ENCODE measurements at places on chromosomes 6 and 20.

- peak; percentile 78 for DNase-seq
These were observed 215.5 kb upstream of the SNX9 start for GRCh38 chr6:157607317-157608109.

GRCh38 chr6:133502441-133503335 is 261.5 kb downstream of the EYA4 start:
- DNase-seq = no peak

DNA sequence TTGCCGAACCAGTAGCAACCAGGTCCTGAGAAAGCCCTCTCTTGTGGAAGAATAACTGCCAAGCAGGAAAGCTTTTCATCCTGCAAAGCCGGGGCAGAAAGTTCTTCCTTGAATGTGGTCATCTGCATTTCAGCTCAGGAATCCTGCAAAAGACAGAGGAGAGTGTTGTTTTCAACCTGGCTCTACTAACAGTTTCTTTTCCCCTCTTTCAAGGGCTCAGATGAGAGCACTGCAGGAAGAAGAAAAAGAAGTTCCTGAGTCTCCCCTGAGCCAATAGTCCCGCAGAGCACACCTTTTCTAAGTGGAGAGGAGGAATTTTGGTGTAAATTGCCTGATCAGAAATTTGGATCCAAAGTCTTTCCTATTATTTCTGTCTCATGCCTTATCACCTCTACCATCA is 10.7 kb downstream of the HLA-DRB1 start:
- DNase-seq = peak; percentile 9

GRCh38 chr6:18473755-18474154 is 86.6 kb downstream of the RNF144B start:
- DNase-seq = no peak

GRCh38 chr6:136969433-136969832 is 47.3 kb downstream of the SLC35D3 start:
- DNase-seq = no peak

GRCh38 chr6:114362957-114363356 is 20.1 kb upstream of the HS3ST5 start:
- DNase-seq = no peak

- no peak for DNase-seq
These were observed 217.3 kb downstream of the ARID1B start for GRCh38 chr6:156994215-156995076.

GRCh38 chr20:33554914-33555420 is 65.1 kb downstream of the CBFA2T2 start:
- DNase-seq = peak; percentile 45

DNA sequence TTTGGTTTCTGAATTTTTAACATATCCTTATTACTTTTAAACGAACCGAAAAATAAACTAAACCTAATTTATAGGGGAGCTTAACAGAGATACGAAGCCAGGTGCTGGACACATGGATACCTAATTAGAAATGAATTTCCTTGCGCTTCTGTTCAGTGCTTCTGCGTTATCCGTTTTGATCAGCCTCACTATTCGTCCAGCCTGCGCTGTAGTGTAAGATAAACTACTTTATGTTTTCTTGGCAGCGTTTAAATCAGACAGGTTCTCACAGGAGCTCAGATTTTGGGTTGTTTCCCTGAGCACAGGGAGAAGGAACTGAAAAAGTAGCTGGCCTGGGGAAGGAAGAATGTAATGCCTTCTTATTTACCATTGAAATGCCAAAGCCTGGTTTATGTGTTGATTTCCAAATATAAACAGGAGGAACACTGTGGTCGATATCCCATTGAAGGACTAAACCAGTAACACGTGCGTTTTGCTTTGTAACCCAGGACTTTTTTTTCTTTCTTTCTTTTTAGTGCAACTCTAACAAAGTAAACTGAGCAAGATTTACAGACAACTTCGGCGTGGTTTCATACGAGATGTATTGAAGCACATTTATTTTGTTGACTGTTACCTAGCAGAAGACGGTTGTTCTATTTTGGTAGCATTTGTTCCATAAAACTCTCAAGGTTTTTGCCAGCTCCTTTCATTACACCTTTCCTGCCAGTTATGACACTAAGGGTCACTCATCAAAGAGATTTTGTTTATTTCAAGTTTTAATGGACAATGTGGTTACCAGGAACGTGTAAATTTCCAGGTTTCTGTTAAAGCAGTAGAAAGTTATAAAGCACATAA is 214.8 kb upstream of the HEY2 start:
- DNase-seq = no peak

GRCh38 chr6:100366419-100366818 is 98.3 kb downstream of the SIM1 start:
- no peak for DNase-seq

DNA sequence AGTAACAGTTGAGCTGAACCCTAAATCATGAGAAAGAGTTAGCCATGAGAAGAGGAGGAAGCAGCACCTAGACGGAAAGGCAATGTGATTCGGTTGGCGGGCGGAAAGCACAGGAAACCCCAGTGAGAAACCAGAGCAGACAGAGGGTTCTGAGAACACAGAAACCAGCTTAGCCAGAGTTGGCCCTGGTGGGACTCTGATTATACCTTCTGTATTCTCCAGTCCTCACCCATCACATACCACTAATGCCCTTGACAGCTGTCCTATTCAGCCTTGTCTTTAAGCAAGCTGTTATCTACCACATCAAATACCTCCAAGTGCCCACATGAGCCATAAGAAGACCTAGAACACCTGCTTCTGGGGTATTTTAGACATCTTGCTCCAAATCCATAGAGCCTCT is 58.9 kb upstream of the LRRC1 start:
- no peak for DNase-seq

DNA sequence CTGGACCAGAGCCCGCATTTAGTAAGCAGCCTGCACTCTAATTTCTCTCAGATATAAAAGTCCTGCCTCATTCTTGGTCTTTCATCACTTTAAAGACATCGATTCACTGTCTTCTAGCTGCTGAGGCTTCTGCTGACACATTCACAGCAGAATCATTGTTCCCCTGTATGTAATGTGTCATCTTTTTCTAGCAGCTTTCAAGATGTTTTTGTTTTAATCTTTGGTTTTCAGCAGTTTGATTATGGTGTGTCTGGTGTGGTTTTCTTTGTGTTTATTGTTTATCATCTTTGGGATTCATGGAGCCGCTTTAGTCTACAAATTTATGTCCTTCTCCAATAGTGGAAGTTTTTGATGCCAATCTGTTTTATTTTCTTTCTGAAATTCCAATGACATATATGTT is 157.3 kb upstream of the STMND1 start:
- DNase-seq = no peak

DNA sequence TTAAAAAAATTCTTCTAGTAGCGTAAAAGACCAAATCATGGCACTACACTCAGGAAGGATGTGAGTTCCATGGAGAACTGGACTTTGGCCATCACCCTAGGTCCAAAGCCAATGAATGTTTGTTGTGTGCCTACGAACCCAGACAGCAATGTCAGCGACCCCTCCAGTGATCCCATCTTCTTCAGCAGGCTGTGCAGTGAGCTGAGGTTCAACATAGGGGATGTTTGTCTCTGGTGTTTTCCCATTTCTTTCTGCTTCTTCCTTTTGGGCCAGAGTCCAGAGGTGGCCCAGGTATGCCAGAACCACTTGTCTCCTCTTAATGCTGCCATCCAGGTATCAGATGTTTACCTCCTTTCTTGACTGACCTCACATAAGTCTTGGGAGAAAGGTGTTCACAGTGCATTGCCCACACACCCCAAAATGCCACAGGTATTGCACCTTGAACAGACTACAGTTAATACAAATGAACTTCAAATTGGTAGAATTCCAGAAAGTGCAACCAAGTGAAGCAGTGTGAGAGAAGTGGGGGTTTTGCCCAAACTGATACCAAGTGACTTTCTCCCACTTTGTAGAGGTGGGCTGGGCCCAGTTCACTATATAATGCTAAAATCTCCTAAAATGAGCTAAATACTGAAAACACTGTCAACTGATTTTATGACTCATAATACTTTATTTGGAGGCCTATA is 14.1 kb downstream of the KIZ start:
- DNase-seq = no peak

- no peak for DNase-seq
These were observed 71.0 kb downstream of the PREP start for GRCh38 chr6:105331927-105332326.

- DNase-seq = no peak
These were observed 7.1 kb downstream of the XKR7 start for GRCh38 chr20:31974951-31975487.

- no peak for DNase-seq
These were observed 118.2 kb downstream of the DNAH8 start for GRCh38 chr6:38833320-38833719.

DNA sequence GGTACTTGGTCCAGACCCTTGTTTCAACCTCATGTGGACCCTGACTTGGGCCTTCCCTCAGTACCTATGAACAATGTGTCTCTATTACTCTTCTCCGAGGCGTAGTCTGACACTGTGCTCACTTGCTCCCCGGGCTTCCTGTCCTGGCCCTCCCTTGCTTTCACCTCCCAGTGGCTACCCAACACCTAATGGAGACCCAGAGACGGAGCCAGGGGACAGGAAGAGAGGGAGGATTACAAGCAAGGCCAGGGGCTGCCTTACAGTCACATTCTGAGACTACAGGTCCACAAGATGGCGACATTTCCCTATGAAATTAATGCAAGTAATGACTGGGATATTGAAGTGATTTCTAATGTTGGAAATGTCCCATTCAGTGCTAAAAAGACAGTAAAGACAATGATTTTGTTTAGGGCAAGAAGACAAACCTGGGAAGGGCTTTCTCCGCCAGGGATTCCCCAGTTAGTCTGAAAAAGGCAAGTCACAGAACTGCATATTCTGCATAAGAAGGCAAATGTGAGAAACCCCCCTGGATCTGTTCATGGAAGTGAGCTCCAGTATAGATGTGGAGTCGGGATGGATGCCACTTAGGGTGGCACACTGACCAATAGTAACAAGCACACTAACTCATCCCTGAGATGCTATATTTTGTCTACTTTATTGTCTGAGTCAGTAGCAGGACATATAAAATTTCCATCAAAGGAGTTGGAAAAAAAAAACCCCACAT is 44.0 kb upstream of the ZBTB24 start:
- DNase-seq = peak; percentile 48

- DNase-seq = no peak
These were observed at the start of gene CPNE5 for GRCh38 chr6:36838896-36839748. CPNE5 (minus strand) TSS chr6:36839444; CDS start chr6:36839377, 67 bp downstream.

DNA sequence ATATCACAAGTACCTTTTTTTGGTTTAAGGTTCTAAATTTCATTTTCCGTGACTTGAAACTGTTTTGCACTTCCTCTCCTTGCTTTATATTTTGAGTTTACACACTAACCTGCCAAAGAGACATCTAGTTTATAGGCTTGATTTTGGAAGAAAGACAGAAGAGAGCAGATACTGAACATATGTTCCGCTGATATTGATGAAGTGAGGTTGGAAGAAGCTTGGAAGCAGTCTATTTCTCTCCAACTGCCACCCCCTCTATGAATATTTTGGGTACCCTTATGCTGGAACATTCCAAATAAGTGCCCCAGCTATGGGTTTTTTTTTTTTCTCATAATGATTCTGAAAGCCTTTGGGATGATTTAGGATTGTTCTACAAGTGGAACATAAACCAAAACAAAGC is 150.6 kb downstream of the LAMA2 start:
- DNase-seq = no peak

GRCh38 chr6:96909811-96910210 is 12.1 kb upstream of the NDUFAF4 start:
- no peak for DNase-seq

GRCh38 chr20:34776177-34776576 is 49.3 kb downstream of the NCOA6 start:
- no peak for DNase-seq

GRCh38 chr6:24183584-24183983 is 57.6 kb downstream of the NRSN1 start:
- no peak for DNase-seq

GRCh38 chr6:35662999-35663398 is 25.7 kb downstream of the FKBP5 start:
- no peak for DNase-seq

GRCh38 chr6:113121571-113121970 is 735.6 kb upstream of the MARCKS start:
- no peak for DNase-seq

- no peak for DNase-seq
These were observed 1.9 kb upstream of the SLC4A11 start for GRCh38 chr20:3240776-3241363.

DNA sequence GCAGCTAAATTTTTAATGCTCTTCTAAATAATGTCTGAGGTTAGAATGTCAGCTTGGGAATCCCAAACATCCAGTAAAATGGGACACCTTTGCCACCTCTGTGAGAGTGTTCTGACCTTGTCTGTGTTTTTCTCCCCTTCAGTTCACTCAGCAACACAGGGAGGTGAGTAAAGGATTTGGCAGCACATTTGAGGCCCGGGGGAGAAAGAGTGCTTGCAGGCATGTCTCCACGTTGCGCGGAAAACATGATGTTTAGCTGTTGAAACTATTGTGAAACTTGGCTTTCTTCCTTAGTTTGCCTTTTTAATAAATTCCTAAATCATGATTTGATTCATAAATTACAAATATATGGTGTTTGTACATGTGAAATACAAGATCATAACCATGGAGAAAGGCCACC is 707.8 kb upstream of the FLRT3 start:
- DNase-seq = no peak

GRCh38 chr6:137588472-137588871 is 94.3 kb upstream of the OLIG3 start:
- DNase-seq = no peak

- no peak for DNase-seq
These were observed 9.9 kb upstream of the PI16 start for GRCh38 chr6:36944650-36945049.

DNA sequence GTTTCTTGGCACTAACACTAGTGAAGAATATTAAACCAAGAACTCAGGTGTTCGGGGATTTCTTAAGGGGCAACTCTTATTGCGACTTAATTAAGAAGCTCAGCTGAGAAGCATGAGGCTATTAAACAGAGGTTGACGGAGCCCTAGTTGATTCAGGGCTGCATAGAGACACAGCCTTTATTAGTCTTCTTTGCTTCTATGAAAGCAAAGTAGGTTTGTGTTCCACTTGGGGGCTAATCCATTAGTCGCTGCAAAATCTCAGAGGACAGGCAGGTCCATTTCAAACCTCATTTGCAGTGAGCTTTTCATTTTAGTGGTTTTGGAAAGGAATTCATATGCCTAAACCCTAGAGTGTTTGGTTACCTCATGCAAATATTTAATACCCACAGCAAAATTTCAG is 506.6 kb upstream of the SULF2 start:
- DNase-seq = no peak

GRCh38 chr6:81792826-81793225 is 40.3 kb upstream of the TENT5A start:
- no peak for DNase-seq

- DNase-seq = peak; percentile 23
These were observed 121.1 kb downstream of the PLEKHG1 start for GRCh38 chr6:150720774-150721233.

GRCh38 chr6:153511896-153512496 is 380.9 kb upstream of the RGS17 start:
- DNase-seq = no peak

DNA sequence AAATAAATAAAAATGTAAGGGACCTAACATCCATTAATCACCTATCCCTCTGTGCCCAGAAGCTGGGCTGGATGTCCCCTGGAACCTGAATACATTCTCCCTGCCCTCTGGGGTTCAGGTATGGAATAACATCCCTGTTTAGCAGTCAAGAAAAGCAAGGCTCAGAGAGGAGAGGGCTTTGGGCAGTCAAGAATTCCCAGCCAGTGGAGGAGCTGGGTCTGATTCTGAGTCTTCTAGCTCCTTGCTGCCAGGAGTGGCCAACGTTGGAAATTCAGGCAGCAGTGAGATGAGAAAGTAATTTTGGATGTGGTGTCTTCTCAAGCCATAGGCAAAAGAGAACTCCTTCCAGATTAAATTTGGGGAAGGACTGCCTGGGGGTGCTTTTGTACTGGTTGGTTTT is 42.6 kb upstream of the ZNFX1 start:
- peak; percentile 78 for DNase-seq

Measured in iPS DF 19.7 (cell line).